ENCODE measurements at places on chromosomes 4 and X.

GRCh38 chrX:39830414-39830813 is 267.3 kb downstream of the BCOR start:
- no peak for DNase-seq

DNA sequence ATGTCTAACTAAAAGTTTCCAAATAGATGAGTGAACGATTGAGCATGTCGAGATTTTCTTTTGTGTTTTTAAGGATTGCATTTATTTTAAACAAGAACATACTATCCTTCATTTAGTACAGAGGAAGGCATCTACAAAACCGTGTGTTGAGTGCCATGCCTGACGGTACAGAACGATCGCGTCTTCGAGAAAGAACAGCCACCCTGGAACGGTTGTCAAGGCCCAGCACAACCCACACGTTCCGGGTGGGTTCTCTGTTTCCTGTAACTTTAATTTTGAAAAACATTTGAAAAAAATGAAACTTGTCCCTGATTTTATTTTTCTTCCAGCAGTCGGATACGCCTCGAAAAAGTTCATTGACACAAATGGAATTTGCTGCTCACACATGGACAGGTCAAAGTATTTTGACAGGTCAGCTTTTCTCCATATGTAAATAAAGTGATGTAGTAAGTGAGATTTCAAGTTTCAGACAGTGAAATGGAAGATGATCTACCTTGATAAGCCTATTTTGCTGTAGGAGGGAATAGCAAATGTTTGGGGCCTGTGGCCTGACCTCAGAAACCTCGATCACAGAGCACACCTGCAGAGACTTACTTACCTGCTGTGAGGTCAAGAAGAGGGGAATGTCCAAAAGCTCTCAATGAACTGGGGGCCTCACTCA is 24.4 kb upstream of the CYP4V2 start:
- no peak for DNase-seq

DNA sequence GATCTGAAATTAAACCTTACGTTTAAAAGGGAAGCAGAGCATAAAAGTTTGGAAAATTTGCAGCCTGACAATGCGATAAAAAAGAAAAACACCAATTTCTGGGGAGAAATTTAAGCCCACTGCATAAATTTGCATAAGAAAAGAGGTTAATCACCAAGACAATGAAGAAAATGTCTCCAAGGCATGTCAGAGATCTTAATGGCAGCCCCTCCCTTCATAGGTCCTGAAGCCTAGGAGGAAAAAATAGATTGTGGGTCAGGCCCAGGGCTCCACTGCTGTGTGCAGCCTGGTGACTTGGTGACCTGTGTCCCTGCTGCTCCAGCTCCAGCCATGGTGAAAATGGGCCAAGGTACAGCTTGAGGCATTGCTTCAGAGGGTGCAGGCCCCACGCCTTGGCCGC is 264.0 kb upstream of the CT83 start:
- DNase-seq: no peak

DNA sequence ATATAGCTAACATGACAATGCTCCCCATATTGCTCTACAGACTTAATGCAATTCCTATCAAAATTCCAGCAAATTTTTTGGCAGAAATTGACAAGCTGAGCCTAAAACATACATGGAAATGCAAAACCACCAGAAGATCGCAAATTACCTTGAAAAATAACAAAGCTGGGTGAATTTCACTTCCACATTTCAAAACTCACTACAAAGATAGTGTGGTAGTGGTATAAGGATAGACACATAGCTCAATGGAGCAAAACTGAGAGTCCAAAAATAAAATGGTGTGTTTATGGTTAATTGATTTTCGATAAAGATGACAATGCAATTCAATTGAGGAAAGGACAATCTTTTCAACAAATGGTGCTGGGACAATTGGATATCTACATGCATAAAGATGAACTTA is 65.8 kb downstream of the SLC9A7 start:
- no peak for DNase-seq

DNA sequence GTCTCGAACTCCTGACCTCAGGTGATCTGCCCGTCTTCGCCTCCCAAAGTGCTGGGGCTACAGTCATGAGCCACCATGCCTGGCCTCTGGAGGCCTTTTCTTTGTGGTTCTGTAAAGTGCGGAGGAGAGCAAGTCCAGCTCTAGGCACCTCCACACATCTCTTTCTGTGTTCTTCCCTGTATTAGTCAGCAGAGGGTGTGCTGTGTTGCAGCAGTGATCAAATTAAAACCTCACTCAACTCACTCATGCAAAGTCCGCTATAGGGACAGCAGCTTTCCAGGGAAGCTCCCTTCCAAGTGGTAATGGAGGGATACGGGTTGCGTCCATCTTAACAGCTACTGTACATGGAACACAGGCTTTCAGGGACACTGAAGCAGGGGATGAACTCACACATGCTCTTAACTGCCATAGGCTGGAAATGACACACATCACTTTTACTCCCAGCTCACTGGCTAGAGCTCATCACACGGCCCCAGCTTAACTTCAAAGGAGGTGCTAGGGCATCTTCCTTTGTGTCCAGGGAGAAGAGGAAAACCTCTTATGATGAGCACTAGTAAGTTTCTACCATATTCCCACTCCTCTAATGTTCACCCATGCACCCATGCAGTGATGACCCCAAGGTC is 36.0 kb upstream of the CCNG2 start:
- DNase-seq: no peak

DNA sequence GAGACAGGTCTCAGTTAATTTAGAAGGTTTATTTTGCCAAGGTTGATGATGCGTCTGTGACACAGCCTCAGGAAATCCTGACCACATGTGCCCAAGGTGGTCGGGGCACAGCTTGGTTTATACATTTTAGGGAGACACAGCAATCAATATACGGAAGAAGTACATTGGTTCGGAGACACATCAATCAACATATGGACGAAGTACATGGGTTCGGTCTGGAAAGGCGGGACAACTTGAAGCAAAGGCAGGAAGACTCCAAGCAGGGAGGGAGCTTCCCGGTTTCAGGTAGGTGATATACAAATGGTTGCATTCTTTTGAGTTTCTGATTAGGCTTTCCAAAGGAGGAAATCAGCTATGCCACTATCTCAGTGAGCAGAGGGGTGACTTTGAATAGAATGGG is 225.2 kb upstream of the ZFP42 start:
- no peak for DNase-seq

GRCh38 chr4:54561940-54562339 is 95.8 kb upstream of the KIT start:
- no peak for DNase-seq

DNA sequence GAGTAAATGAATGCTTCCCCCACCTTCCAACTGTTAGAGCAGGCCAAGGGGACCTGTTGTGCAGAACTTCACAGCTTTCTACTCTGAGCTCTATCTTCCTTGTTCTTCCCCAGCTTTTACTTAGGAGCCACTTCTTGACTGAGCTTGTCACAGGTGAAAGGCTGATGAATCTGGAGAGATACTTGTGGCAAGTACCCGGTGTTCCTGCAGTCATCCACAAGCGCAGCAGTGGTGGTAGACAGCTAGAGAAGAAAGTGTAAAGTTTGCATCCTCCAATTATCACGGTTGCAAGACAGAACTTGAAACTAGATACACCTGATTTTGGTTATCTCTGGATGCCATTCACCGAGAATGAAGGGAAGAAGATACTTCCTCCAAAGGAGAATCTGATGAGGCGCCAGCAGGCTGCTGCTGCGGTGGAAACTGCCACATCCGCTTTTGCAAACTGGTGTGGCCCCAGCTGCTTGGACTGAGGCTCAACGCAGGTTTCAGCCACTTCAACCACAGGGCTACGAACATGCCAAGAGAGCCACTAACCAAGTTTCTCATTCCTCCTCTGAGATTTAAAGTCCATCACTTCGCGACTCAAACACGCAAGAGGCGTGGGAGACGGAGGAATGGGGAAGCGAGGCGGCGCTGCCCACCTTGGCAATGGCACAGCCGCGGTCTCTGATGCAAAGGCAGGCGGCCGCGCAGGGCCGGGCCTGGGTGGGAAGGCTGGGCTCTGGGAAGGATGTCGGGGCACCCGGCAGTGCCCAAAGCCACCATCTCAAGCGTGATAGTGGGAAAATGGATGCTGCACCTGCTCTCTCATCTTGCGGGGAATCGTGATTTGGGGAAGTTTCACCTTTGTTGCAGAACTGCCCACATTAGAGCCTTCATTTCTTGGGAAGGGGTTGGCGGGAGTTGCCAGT is 1.3 kb upstream of the FHIP1A start:
- no peak for DNase-seq

GRCh38 chr4:132396636-132397035 is 752.5 kb upstream of the PCDH10 start:
- no peak for DNase-seq

DNA sequence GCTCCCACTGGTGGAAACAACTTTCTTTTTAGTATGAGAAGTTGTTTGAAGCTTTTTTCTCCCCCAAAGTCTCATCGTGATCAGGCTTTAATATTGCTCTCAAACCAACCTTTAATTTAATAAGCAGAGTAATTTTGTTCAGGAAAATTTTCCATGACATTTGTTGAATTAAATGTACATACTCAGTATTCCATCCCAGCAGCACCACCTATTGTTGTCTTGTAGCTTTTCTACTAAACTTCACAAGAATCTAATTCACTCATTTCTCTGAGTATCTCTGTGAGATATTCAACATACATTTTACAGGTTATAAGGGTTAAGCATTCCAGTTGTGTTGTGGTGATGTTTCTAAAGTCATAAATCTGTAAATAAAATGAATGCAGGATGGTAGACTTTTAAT is 218.3 kb upstream of the HAND2 start:
- DNase-seq: no peak

Data from stimulated activated CD4-positive, alpha-beta T cell treated with anti-CD3 and anti-CD28 coated beads, TNF-alpha, amount 100 ng/mL, for 48 hours (primary cell).